Thyroid gland (tissue), 4 donors: ENCODE measurements at places on chromosomes 3 and 15. TPM values are rescaled to one million over a fixed set of nuclear protein-coding genes. Genes with fewer than 3 reads are reported as not detected.
A peak's percentile ranks its signal among the peaks of the same experiment; 100 is the strongest.

GRCh38 chr3:197828-198491, 1.4 kb downstream of the CHL1 start:
- H3K4me3 ChIP-seq, result peak overlapping the region; percentile 3
- no peak overlapping the region for H3K27ac ChIP-seq
- H3K36me3 ChIP-seq, result no peaks in the 10 kb centered on the region

DNA sequence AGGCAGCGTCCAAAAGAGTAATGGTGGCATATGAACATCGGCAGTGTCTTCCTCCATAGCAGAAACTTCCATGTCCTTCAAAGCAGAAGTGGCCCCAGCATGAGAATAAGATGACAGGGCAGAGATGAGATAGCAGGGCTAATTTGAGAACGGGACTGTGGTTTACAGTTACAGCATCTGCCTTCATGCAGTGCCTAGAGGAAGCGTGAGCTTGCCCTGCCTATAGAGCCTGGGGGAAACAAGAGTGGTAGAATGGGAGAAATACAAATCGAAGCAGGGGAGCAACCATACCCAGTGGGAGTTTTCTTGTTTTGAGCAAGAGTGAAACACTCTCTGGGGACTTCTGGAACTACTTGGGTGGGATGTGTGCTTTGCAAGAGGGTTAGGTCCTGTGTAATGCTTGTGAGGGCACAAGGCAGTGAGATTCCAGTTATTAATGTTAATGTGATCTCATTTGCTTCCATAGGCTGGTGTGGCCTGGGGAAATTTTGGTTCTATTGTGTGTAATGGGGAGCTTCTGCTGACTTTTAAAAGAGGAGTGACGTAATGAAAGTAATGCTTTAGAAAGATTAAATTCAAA, 616.9 kb downstream of the ZIC1 start:
- no peak overlapping the region for H3K4me3 ChIP-seq
- H3K4me1 ChIP-seq, result no peaks in the 10 kb centered on the region
- no peak for DNase-seq
- H3K27ac ChIP-seq, result no peak overlapping the region
- H3K36me3 ChIP-seq, result no peaks in the 10 kb centered on the region
- H3K27me3 ChIP-seq, result no peaks in the 10 kb centered on the region

- H3K27me3 ChIP-seq, result no peaks in the 10 kb centered on the region
- DNase-seq, result no peak
- H3K4me3 ChIP-seq, result no peak overlapping the region
- peaks cover 3% of the 10 kb centered on the region for H3K4me1 ChIP-seq
These were observed 27.2 kb upstream of the GBE1 start for GRCh38 chr3:81788610-81789009.

DNA sequence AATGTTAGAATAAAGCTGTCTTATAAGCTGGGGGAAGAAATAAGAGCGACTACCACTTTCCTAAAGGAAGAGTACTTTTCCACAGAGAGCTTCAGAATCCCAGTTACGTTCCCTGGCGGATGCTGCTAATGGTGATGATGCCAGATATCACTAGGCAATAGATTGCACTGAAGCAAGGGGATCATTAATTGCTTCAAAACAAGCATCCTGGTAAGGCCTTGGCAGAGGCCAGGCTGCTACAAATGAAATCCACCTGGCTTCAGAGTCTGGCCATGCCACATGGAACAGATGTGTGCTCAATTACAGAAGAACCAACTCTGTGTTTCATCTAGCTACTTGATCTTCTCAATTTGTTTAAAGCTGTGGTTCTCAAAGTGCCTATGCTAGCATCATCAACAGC, 129.2 kb upstream of the IL12A start:
- no peaks in the 10 kb centered on the region for H3K4me1 ChIP-seq
- no peak overlapping the region for H3K27ac ChIP-seq
- H3K36me3 ChIP-seq, result no peaks in the 10 kb centered on the region

- no peak overlapping the region for H3K4me3 ChIP-seq
- no peaks in the 10 kb centered on the region for H3K36me3 ChIP-seq
These were observed 276.5 kb upstream of the ATP11B start for GRCh38 chr3:182516597-182517336.

DNA sequence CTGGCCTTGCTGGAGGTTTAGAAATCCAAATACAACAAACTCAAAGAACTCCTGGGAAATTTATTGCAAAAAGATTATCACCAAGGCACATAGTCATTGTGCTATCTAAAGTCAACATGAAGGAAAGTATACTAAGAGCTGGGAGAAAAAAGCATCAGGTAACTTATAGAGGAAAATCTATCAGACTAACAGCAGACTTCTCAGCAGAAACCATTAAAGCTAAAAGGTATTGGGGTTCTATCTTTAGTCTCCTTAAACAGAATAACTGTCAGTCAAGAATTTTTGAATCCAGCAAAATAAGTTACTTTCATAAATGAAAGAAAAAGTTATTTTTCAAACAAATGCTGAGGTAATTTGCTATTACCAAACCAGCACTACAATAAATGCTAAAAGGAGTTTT, 8.0 kb downstream of the OR5K3 start:
- no peaks in the 10 kb centered on the region for H3K36me3 ChIP-seq
- H3K27ac ChIP-seq, result no peak overlapping the region
- H3K4me3 ChIP-seq, result no peak overlapping the region
- DNase-seq, result no peak

DNA sequence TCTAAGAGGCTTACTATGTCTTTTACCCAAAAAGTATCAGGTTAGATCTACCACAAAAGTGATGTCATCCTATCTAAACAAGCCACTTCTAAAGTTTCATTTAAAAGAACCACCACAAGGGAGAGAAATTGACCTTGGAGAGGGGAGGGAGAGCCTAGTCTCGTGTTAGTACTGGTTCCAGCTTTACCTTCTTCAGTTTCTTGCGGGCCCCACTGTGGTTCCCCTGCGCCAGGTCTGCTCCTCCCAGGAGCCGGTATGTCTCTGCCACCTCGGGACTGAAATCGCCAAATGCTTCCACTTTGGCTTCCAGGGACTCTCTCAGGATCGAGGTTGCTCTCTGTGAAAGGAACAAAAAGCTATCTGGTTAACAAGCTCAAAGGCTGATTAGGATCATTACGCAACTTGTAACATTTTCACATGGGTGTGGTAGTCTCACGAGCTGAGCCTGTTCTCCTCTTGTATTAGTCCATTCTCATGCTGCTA, 51.1 kb downstream of the SYNM start:
- no peak overlapping the region for H3K27ac ChIP-seq
- H3K36me3 ChIP-seq, result no peaks in the 10 kb centered on the region
- peaks cover 18% of the 10 kb centered on the region for H3K4me1 ChIP-seq
- no peak overlapping the region for H3K4me3 ChIP-seq

GRCh38 chr3:197181741-197182140, 116.7 kb downstream of the DLG1 start:
- no peaks in the 10 kb centered on the region for H3K4me1 ChIP-seq
- H3K36me3 ChIP-seq, result no peaks in the 10 kb centered on the region
- no peak for DNase-seq
- H3K4me3 ChIP-seq, result no peak overlapping the region
- H3K27ac ChIP-seq, result no peak overlapping the region

- no peaks in the 10 kb centered on the region for H3K27me3 ChIP-seq
- H3K4me3 ChIP-seq, result no peak overlapping the region
- H3K36me3 ChIP-seq, result no peaks in the 10 kb centered on the region
- H3K4me1 ChIP-seq, result no peaks in the 10 kb centered on the region
- no peak overlapping the region for H3K27ac ChIP-seq
- DNase-seq, result no peak
These were observed 67.0 kb upstream of the ARHGEF3 start for GRCh38 chr3:56868706-56869105.

GRCh38 chr15:58141894-58142293, 3.7 kb downstream of the AQP9 start:
- peaks cover 5% of the 10 kb centered on the region for H3K4me1 ChIP-seq
- H3K36me3 ChIP-seq, result no peaks in the 10 kb centered on the region
- no peak overlapping the region for H3K4me3 ChIP-seq
- no peak overlapping the region for H3K27ac ChIP-seq
- H3K27me3 ChIP-seq, result no peaks in the 10 kb centered on the region
- no peak for DNase-seq

GRCh38 chr3:158712443-158712842, 19.8 kb downstream of the RARRES1 start:
- H3K36me3 ChIP-seq, result peaks cover 8% of the 10 kb centered on the region
- H3K4me1 ChIP-seq, result peaks cover 9% of the 10 kb centered on the region
- no peak overlapping the region for H3K4me3 ChIP-seq
- peak overlapping the region; percentile 14 for H3K27ac ChIP-seq

GRCh38 chr3:41920406-41920965, 41.4 kb downstream of the ULK4 start:
- no peaks in the 10 kb centered on the region for H3K36me3 ChIP-seq
- no peak overlapping the region for H3K4me3 ChIP-seq
- peaks cover 14% of the 10 kb centered on the region for H3K4me1 ChIP-seq
- H3K27ac ChIP-seq, result peak overlapping the region; percentile 50
- DNase-seq, result peak; percentile 61

- no peak overlapping the region for H3K27ac ChIP-seq
- H3K36me3 ChIP-seq, result no peaks in the 10 kb centered on the region
These were observed 22.2 kb upstream of the SOX2 start for GRCh38 chr3:181689546-181689945.

DNA sequence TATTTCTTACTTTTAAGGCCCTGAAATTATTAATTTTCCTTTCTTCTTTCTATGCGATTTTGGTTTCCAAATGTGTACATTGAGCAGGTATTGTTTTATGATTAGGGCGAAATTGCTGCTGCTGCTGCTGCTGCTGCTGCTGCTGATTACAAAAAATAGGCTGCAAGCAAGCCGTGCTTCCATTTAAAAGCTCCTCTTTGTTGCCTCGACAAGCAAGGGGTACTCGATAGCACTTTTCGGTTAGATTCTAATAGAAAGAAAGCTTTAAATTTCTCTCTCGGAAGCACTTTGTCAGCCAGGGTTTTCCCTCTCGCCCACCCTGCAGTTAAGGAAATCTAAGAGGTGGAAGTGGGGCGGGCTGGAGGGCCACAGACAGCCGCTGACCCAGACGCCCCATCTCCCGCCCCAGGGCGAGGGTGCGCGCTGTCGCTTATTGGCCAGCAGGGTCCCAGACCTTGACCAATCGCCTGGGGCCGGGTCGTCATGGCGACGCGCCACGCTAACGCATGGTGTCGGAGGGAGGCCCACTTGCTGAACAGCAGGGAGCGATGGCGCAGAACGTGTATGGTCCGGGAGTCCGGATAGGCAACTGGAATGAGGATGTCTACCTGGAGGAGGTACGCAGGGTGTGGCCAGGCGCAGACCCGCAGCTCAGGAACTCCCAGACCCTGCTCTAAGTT, at the start of gene CFAP161:
CFAP161 (plus strand) TSS at position 489 of the 680 bp plus-strand sequence; CDS start at position 549, 60 bp downstream.
- no peaks in the 10 kb centered on the region for H3K27me3 ChIP-seq
- H3K4me1 ChIP-seq, result peaks cover 4% of the 10 kb centered on the region
- no peak within 1 kb of the TSS for H3K27ac ChIP-seq
- H3K36me3 ChIP-seq, result no peaks in the 10 kb centered on the region
- no peak within 1 kb of the TSS for H3K4me3 ChIP-seq
- DNase-seq, result peak; percentile 75

- no peaks in the 10 kb centered on the region for H3K4me1 ChIP-seq
- no peaks in the 10 kb centered on the region for H3K36me3 ChIP-seq
- no peak overlapping the region for H3K27ac ChIP-seq
- H3K27me3 ChIP-seq, result no peaks in the 10 kb centered on the region
- H3K4me3 ChIP-seq, result no peak overlapping the region
These were observed 42.8 kb upstream of the UBE2E1 start for GRCh38 chr3:23762759-23763477.

DNA sequence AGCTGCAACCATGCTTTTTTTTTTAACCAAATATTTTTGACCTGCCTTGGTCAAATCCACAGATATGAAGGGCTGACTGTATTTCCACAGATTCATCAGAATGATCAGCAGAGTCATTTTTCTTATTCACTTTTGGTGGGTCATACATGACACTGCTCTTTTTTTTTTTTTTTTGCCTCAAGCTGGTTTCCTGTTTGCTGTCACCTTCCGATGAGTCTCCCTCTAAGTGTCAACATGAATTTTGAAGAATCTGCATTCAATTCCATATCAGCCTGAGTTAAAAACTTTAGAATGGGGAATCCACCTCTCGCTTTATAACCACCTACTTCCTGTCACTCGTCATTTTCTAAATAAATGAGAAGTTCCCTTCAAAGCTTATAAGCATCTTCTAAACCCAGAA, 2.2 kb upstream of the SLC12A8 start:
- no peak overlapping the region for H3K27ac ChIP-seq
- no peak overlapping the region for H3K4me3 ChIP-seq
- no peaks in the 10 kb centered on the region for H3K27me3 ChIP-seq
- peaks cover 13% of the 10 kb centered on the region for H3K4me1 ChIP-seq

GRCh38 chr3:27985369-27986035, 255.9 kb upstream of the CMC1 start:
- no peak overlapping the region for H3K27ac ChIP-seq
- no peak overlapping the region for H3K4me3 ChIP-seq
- no peaks in the 10 kb centered on the region for H3K4me1 ChIP-seq

DNA sequence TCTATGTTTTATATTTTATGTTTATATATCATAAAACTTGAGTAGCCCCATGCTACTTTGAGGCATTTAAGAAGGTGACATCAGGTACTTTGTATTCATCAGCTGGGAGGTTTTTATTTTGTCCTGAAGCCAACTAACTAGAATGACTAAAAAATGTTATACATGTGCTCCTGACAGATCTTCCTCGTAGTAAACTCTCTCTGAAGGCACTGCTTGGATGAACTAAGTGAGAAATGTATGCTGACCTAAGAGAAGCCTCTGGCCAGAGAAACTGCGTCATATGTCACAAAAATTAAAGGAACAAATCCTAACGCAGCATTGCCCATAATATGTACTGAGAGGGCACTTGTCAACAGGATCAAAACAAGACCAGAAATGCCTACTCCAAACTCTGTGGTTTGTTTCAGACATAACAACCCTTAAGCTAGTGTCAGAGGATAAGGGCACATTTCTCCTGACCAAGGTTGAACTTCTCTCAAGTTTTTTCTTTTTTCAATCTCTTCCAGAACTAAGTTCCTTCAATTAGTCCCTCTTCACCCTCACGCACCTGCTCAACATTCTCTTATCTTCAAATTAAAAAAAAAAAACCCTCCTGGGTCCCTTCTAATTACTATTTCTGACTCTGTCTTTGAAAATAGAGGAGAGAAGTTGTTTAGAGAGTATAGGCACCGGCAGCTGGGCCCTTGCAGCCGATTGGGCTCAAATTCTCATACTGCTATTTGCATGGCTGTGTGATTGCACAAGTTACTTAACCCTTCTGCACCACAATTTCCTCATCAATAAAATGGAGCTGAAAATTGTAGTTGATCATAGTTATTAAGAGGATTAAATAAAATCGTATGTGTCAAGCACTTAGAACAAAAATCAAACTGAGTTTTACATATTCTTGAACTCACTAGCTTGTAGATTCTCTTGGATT, 159.0 kb downstream of the FRMD5 start:
- H3K4me1 ChIP-seq, result peaks cover 35% of the 10 kb centered on the region
- peak overlapping the region; percentile 44 for H3K27ac ChIP-seq
- H3K4me3 ChIP-seq, result no peak overlapping the region
- H3K36me3 ChIP-seq, result no peaks in the 10 kb centered on the region
- no peaks in the 10 kb centered on the region for H3K27me3 ChIP-seq

CPEB1 gene
- 1.7 TPM for total RNA-seq

TMEM158 gene
- 0.40 TPM for total RNA-seq

APPL1 gene
- 65.6 TPM for total RNA-seq

GOLGA8S gene
- 1.9 TPM for total RNA-seq

NR2E3 gene
- total RNA-seq, result 0.54 TPM

TNFAIP8L3 gene
- total RNA-seq, result 11.3 TPM

ROPN1 gene
- not detected for total RNA-seq
